Activated naive CD4-positive, alpha-beta T cell treated with Interleukin-2 at 50 U/mL for 16 hours (primary cell): ENCODE measurements at places on chromosomes 16 and 17.

DNA sequence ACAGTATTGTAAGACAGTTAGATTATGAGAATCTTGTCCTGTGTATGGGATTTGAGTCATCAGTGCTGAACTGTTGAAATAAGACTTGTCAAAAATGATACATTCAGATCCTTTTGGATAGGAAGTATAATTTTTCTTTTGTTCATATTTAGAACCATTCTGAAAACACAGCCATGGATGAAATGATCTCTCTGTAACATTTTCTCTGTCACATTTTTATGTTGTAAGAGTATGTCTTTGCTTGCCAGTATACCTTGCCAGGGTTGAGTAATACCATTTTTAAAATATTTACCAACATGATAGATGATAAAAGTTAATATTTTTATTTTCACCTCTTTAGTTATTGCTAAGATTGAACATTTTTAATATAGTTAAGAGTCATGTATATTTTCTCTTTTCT is 45.0 kb downstream of the NSRP1 start:
- DNase-seq = no peak

- DNase-seq = no peak
These were observed 52.6 kb downstream of the ERN1 start for GRCh38 chr17:64077379-64077778.

DNA sequence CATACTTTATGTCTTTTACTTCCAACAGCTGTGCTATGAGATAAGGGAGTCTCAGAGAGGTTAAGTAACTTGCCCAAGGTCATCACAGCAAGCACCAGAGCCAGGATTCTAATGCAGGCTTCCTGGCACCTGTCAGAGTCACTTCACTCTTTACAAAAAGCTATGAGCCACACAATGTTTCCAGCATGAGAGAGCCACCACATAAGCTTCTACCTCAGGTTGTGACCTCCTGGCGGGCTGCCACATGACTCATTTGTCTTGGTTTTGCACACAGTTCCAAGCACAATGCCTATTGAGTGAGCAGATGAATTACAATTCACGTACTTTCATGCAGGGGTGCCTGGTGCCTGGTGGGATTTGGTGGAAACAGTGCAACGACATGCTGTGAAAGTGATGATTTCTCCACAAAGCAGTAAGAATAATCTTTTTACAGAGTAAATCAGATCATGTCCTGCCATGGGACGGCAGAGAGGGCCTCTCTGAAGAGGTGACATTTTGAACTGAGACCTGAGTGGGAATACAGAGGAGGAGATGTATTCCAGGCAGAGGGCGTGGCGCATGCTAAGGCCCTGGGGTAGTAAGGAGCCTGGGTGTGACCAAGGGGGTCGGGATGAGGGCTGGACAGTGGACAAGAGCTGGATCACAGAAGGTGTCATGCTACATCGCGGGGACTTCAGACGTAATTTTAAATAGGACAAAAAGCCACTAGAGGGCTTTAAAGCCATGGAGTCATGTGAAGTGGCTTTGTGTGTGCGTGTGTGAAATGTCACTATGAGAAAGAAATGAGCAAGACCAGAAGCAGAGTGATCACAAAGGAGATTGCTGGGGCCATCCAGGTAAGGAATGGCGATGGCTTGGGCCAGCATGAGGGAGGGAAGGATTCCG is 53.4 kb downstream of the CACNG3 start:
- no peak for DNase-seq

GRCh38 chr17:17413821-17414220 is 63.0 kb upstream of the MED9 start:
- DNase-seq = no peak

DNA sequence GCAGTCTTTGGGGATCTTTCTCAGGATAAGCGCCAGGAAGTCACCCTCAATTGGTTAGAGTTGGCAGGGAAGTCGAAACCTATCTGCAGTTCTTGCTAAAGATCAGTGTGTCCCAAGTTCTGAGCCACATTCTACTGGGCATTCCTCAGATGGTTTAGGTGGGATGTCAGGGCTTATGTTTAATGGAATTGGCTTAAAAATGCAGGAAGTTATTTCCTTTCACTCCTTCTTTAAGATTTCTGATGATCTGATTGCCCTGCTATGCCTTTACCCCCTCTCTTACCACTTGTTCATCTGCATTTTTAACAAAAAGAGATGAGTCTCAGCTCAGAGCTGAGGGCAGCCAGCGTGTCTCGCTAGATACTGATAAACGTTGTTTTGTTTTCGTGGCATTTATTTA is 30.8 kb downstream of the FOXL1 start:
- DNase-seq = no peak

GRCh38 chr16:20901068-20901435 is 481 bp downstream of the LYRM1 start:
- no peak for DNase-seq

GRCh38 chr17:52709724-52710123 is 551.2 kb upstream of the CA10 start:
- no peak for DNase-seq

GRCh38 chr17:43371227-43371821 is 27.5 kb upstream of the ARL4D start:
- no peak for DNase-seq

DNA sequence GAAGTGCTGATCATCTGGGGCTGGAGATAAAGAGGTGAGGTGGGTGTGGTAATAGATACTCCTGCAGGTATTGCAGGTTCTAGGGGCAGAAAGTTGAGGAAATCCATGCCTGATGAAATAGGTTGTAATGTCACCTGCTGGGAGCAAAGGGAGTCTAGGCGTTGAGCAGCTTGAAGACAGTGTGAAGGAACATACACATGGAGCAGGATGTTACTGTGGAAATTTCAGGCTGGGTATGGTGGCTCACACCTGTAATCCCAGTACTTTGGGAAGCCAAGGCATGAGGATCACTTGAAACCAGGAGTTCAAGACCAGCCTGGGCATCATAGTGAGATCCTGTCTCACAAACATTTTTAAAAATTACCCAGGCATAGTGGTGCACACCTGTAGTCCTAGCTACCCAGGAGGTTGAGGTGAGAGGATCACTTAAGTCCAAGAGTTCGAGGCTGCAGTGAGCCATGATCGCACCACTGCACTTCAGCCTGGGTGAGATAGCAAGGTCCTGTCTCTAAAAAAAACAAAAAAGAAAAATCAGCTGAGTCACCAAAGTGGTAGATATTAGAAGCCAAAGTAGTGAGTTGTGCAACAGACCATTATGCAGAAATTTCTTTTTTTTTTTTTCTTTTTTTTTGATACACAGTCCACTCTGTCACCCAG is 9.1 kb upstream of the CRYBA1 start:
- DNase-seq = no peak

GRCh38 chr16:9365370-9365728 is 273.9 kb downstream of the HAPSTR1 start:
- DNase-seq = no peak

DNA sequence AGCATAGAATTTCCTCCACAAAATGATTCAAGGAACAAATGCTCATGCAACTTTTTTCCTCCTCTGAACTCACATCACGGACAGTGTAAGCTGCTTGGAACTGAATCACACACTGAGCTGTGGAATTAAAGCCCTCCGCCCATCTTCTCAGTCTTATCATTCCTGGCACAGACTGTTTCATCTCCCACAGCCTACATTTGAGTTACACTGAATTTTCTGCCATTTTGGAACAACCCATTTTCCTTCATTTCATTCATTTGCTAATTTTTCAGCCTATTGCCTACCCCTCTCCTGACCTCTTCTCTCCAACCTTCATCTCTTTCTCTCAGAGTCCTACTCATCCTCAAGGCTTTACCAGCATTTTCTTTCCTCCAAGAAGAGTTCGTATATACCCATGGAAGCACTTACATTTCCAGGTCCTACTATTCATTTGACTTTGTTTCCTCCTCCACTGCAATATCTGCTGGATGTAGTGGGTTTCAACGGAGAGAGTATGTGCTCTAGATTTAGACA is 39.1 kb upstream of the TOM1L1 start:
- DNase-seq = no peak

DNA sequence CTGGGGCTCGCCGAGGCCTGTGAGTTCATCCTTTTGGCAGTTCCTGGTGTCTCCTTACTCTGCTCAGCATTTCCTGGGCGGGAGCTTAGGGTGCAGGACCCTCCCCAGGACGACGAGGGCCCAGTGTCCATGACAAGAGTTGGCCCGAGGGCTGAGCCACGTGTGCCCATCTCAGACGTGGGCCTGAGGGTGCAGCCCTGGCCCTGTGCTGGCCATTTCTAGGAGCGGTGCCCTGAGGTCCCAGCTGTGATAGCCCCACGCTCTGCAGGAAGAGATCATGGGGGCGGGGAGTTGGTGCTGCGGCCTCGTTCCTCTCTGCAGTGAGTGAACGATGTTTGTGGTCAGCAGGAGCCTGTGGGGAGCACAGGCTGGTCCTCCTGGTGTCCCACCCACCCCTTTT is 6.0 kb upstream of the MC1R start:
- no peak for DNase-seq

- no peak for DNase-seq
These were observed 57.4 kb downstream of the PLCG2 start for GRCh38 chr16:81836279-81837054.

GRCh38 chr17:34351096-34351495 is 5.2 kb upstream of the CCL13 start:
- DNase-seq = no peak

DNA sequence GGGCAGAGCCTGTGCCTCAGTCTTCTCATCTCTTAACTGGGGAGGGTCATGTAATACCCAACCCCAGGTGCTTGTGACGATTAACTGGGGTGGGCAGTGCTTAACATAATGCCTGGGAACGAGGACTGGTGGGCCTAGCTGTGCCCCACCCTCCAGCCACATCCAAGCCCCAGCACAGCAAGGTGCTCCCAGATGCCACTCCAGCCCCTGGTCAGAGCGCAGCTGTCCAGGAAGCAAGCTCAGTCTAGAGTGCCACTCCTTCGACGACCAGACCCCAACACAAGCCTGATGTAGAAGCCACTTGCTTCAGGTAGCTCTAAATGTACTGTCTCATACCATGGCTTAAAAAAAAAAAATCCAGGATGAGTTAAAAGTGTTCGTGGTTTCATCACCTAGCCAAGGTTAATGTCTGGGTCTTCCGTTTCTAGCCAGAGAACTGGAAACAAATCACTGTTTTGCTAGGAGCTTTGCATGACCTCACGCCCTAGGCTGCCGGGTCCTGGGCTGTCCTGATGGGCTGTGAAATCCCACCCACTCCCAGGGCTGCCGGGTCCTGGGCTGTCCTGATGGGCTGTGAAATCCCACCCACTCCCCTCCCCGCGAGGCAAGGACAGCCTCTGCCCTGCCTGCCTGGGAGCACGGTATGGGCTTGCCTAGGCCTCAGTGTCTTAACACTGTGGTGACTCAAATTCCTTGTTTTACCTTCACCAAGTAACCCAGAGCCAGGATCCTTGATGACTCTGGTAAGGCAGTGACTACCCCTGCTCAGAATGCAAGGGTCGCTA is 7.7 kb downstream of the MIEF2 start:
- no peak for DNase-seq

DNA sequence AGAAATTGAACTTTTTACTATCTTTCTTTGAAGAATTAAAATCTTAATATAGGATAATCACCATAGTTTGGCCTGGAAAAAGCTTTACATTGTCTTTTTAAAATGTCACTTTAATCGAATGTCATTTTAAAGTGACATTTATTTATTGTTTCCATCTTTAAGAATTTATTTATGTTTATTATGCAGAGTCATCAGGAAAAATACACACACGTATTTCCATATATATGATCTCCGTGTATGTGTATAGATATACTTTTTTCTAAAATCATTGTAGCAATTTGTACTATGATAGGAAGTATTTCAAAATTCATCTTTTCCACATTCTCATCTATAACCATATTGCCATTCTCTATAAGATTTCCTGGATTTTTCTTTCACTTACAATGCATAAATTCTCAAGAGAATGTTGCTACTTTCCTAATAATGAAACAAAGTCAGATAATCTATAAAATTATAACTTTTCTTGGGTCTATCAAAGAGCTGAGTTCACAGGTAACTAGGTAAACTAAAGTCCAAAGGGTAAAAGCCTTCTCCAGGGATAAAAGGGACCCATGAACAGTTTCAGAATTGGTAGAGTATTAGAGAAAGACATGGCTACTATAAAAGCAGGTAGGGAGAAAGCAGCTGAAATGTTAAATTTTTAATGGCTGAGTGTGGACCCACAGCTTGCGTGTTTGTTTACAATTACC is 11.9 kb downstream of the ABCA8 start:
- no peak for DNase-seq

GRCh38 chr16:15507301-15507958 is 73.0 kb downstream of the BMERB1 start:
- no peak for DNase-seq

GRCh38 chr17:395179-395578 is 42.6 kb upstream of the RPH3AL start:
- DNase-seq = no peak

DNA sequence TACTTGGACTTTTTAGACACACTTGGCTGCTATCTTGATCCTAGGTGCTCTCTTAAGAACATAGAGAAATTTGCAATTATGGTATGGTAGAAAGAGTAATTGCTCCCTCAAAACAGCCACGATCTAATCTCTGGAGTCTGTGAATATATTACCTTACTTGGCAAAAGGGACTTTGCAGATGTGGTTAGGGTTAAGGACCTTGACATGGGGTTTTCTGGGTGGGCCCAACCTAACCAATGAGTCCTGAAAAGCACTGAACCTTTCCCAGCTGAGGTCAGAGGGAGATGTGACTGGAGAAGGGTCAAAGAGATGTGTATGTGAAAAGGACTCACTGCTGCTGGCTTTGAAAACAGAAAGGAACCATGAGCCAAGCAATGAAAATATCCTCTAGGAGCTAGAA is 26.7 kb upstream of the MED13 start:
- DNase-seq = no peak

- DNase-seq = no peak
These were observed 126.4 kb upstream of the ANKFN1 start for GRCh38 chr17:56026915-56027314.

- DNase-seq = no peak
These were observed 40.6 kb upstream of the CDH1 start for GRCh38 chr16:68696514-68696913.

DNA sequence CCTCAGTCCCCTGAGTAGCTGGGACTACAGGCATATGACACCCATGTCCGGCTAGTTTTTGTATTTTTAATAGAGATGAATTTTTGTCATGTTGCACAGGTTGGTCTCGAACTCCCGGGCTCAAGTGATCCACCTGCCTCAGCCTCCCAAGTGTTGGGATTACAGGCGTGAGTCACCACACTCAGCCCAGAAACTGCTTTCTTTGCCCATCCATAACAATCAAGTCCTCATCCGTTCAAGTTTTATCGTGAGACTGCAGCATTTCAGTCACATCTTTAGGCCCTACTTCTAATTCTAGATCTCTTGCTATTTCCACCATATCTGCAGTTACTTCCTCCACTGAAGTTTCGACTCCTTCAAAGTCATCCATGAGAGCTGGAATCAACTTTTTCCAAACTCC is 6.4 kb downstream of the NPRL3 start:
- DNase-seq = no peak

DNA sequence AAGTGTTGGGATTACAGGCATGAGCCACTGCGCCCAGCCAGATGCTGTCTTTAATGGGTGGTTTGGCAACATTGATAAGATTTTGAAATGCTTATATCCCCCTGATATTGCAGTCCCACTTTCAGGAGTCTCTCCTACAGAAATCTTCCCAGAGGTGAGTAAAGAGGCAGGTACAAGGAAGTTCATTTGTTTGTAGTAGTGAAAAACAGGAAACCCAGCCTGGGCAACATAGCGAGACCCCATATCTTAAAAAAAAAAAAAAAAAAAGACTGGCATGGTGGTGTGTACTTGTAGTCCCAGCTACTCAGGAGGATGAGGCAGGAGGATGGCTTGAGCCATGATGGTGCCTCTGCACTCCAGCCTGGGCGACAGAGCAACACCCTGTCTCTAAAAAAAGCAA is 6.2 kb upstream of the NUPR1 start:
- DNase-seq = no peak

- DNase-seq = no peak
These were observed 27.7 kb upstream of the RASD1 start for GRCh38 chr17:17523731-17524490.
